ENCODE measurements at places on chromosomes 12 and 14.

DNA sequence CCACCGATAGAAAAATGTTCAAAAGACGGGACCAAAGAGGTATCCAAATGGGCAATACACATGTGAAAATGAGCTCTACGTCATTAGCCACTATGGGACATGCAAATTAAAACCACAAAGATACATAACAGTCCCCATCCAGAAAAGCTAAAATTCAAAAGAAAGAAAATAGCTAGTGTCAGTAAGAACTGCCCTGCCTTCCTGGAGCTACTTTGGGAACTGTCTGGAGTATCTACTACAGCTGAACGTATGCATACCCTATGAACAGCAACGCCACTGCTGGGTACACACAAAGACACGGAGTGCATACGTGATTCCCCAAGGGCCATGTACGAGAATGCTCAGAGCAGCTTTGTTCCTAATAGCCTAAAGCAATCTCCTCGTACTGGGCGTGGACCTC lies 25.8 kb upstream of the KRT77 start:
- no peak for DNase-seq

DNA sequence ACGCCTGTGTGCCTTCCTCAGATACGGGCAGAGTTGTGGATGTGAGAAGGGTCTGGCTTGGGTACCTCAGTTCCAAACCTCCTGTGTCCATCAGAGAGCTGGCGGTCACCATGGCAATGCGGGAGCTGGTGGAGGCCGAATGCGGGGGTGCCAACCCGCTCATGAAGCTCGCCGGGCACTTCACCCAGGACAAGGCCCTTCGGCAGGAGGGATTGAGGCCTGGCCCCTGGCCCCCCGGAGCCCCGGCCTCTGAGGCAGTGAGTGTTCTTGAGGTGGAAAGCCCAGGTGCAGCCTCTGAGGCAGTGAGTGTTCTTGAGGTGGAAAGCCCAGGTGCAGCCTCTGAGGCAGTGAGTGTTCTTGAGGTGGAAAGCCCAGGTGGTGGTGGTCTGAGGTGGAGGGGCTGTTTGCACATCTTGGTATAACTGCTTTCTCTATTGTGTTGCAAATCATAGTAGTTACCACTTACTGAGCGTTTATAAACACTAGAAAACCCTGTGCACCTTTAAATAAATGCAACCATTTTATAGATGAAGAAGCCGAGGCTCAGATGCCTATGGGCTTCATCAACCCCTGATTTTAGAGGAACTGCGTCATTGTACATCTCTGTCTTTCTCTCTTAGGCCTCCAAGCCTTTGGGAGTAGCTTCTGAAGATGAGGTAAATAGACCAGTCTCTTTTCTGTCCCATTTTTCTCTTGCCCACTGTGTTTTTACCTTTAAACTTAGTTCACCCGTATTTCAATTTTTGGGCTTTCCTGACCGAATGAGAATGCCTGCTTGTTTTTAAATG lies 976 bp downstream of the PEX5 start:
- no peak for DNase-seq

GRCh38 chr14:81673930-81674329 lies 140.3 kb upstream of the SEL1L start:
- no peak for DNase-seq

- DNase-seq, result no peak
Observed at GRCh38 chr14:78154827-78155226, 15.3 kb upstream of the NRXN3 start.

DNA sequence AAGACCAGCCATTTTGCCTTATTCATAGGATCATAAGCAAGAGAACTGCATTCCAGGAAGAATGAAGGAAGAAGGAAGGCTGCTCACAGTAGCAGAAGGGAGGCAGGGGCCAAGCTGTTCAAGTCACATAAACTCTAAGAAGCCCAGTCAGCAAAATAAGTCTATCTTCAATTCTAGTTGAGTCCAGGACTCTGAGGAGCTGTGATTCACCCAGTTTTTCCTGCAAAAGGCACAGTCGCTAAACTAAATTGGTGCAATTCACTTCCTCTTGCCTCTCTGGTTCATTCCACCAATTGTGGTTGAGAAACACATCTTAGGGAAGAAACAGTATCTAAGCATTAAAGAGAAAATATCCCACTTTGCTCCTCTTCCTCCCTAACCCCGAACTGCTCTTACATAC lies 9.8 kb downstream of the ZNF641 start:
- no peak for DNase-seq

GRCh38 chr12:89370850-89371249 lies 18.5 kb upstream of the DUSP6 start:
- DNase-seq, result peak; percentile 78

GRCh38 chr14:22664261-22664660 lies 20.1 kb upstream of the OR6J1 start:
- no peak for DNase-seq
